NCI-H69 (cell line): ENCODE measurements at places on chromosomes 2 and 18.

DNA sequence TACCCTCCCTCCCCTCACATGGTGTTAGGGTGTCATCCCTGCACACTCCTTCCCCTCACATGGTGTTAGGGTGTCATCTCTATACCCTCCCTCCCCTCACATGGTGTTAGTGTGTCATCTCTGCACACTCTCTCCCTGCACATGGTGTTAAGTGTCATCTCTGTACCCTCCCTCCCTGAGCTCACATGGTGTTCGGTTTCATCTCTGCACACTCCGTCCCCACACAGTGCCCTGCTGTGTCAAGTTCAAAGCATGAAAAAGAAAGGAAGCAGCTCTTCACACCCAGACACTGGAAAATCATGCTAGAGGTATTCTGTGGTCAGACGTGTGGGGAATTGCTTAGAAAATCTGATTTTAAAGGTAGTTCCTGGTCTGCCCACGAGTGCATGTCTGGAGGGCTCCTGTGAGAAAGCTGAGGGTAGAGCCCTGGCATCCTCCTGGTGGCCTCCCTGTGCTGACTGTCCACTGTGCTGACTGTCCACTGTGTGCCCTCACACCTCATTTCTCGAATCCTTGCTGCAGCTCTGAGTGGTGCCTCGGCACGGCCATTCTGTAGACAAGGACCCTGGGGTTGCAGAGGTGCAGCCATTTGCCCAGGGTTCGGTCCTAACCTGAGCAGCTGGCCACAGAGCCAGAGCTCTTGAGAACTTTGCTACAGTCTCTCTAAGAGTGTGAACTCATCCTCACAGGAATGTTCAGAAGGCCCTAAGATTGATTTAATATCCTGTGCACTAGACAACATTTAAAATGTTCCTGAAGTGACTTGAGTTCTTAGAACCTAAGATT, 69.1 kb upstream of the NFATC1 start:
- DNase-seq: peak; percentile 22

- DNase-seq: no peak
Observed at GRCh38 chr2:172437419-172438341, 10.3 kb downstream of the ITGA6 start.

GRCh38 chr18:59744271-59744721, 47.1 kb upstream of the CCBE1 start:
- no peak for DNase-seq

- DNase-seq: no peak
Observed at GRCh38 chr18:42784632-42785031, 330.9 kb downstream of the RIT2 start.

DNA sequence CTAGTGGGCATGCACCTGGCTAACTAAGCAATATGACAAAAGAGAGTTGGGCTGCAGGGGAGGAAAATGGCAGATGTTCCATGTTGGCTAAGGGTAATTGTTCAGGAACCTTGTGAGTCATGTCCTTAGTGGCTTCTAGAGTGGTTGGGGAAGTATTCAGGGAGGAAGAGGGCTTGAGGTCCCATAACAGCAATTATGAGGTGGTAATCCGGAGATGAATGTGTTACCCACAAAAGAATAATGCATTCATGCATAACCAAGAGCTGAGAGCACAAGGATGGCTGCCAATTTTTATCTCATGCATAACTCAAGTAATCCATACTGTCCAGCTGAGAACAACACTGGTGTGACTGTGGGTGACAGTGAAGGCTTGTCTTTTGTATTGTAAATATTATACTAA, 42.9 kb downstream of the TMEFF2 start:
- peak; percentile 57 for DNase-seq

DNA sequence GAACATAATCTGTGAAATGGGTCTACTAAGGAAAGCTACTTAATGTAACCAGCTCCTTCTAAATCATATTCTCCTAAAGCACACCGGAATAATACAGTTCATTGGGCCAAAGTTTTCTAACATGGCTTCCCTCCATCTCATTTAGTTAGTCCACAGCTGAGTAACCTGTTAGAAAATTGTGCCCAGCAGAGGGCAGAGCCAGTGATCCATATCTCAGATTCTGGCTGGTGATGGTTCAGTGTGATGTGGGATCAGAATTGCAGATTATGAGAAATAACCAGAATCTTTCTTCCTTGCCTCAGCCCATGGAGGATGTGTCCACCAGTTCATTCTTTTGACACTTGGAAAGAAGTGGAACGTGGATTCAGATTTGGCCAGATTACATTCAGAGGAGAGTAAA, 9.4 kb upstream of the CTLA4 start:
- DNase-seq: no peak

GRCh38 chr2:168583710-168584521, 127.8 kb downstream of the CERS6 start:
- peak; percentile 65 for DNase-seq

GRCh38 chr2:119673796-119674195, 5.2 kb upstream of the TMEM177 start:
- no peak for DNase-seq

- DNase-seq: no peak
Observed at GRCh38 chr2:240655931-240656886, 26.5 kb downstream of the AQP12B start.

DNA sequence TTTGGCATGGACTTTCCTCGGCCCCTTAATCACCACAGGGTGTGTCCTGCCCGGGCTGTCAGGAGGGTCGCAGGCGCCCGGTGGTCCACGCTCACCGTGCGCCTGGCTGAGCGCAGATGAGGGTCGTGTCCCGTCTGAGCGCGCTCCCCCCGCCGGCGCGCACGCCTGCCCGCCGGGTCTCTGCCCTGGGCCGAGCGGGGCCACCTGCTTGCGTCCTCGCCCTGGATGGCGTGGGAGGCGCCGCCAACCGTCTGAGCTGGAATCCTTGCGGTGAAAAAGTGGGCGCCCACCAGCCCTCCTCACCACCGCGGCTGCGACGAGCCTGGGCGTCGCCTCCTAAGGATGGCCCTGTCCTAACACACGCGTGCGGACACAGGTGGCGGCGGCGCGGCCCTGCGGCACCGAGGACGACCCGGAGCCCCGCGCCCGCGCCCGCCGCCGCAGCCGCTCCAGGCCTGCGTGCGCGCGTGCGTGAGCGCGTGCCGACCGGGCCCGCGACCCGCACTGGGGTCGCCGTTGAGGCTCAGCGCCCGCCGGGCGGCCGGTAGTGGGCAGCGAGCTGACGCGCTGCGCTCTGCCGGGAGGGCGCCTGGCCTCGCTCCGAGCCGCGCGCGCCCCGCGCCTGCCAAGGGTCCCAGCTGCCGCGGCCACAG, 126.6 kb downstream of the ARHGEF4 start:
- DNase-seq: peak; percentile 20

DNA sequence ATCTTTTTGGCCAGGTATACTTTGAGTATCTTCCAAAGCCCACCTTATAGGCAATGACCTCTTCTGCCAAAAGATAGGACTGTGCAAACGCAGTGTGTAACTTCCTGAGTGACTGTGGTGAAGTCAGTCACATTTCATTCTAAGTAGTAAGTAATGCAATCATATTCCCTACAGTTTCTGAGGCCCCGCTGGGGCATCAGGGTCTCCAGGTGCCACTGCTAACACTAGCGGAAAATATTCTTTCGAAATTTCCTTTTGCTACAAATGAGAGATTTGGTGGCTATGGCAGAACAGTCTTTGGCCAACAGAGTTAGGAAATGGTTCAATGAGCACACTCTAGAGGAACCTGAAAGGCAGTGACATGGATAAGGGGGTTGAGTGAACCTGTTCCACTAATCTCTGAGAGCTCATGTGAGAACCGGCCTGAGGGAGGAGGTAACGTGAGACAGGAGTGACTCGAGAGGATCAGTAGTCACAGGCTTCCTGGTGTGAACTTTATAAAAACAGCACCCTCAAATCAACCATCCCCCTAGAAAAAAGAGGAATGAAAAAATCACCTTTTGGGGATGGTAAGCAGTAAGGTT, 102.6 kb upstream of the LPIN2 start:
- peak; percentile 15 for DNase-seq

- peak; percentile 67 for DNase-seq
Observed at GRCh38 chr2:175690113-175690837, 311.8 kb downstream of the LNPK start.

DNA sequence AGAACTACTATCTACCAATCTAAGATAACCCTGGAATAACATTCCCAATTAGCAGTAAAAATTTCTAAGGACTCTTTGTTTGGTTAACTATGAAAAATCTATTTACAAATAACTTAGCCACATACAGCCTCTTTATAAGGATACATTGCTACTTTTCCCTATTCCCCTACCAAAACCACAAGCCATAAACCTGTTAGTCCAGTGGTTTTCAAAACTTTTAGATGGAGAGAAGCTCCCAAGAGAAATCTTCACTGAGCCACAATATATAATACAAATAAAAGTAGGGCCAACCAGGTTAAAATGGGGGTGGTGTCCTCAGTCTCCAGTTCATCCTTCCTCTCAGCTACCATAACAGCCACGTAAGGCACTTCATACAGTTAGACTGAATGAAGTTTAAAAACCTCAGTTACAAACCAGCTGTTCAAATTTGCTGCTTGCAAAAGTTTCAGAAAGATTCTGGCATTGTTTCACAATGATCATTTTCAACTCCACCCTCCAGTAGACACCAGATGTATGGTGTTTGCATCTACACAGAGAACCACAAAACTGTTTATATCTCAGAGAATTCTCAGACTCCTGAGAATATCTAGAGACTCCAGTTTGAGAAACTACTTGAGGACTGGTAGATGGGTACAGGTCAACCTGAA, 26.0 kb downstream of the SOS1 start:
- DNase-seq: no peak

- peak; percentile 31 for DNase-seq
Observed at GRCh38 chr2:8884812-8885211, 47.4 kb upstream of the KIDINS220 start.

DNA sequence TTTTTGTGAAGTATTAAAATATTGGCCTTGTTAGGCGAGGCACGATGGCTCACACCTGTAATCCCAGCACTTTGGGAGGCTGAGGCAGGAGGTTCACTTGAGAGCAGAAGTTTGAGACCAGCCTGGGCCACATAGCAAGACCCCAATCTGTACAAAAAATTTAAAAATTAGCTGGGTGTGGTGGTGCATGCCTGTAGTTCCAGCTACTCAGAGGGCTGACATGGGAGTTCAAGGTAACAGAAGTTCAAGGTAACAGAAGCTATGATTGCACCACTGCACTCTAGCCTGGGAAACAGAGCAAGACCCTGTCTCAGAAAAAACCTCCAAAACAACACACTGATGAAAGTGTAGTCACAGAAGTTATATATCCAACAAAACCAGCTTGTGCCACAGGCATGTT, 39.8 kb downstream of the IMPA2 start:
- DNase-seq: no peak

DNA sequence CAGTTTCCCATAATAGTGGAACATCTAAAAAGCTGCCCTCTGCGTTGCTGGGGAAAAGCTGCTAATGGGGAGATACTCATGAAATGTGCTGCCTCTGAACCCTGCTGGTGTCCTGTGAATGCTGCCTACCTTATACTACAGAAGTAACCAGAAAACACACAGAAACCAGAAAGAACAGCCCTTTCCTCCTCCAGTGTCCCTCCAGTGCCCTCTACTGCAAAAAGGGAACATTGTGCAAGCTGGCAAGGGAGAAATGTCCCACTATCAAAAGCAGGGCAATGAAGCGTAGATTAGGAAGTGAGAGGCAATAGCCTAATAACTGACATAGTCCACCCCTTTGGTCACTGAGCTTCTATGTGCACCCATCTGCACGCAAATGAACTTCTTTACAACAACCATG, 162.7 kb upstream of the ETAA1 start:
- peak; percentile 77 for DNase-seq

- DNase-seq: peak; percentile 66
Observed at GRCh38 chr2:233867993-233868532, at the start of gene MSL3B. Gene MSL3B, minus strand, starts transcription at chr2:233868386.

- peak; percentile 62 for DNase-seq
Observed at GRCh38 chr18:59357928-59358327, 1.1 kb downstream of the LMAN1 start.

DNA sequence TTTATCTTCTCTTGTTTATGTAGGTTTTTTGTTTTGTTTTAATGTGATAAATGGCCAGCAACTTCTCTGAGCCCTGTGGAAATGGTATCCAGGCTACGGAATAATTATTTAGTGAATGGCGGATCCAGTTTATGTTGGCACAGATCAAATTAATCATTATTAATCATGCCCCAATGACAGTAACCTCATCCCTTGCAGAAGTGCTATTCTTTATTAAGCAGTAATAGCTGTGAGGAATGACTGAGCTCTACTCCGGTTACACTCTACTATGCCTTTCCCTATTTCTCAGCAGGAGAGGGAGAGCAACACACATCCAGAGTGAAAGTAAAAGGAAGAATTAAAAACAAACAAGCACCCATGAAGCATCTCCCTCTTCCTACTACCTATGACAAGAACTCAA, 84.8 kb downstream of the SETBP1 start:
- peak; percentile 52 for DNase-seq

DNA sequence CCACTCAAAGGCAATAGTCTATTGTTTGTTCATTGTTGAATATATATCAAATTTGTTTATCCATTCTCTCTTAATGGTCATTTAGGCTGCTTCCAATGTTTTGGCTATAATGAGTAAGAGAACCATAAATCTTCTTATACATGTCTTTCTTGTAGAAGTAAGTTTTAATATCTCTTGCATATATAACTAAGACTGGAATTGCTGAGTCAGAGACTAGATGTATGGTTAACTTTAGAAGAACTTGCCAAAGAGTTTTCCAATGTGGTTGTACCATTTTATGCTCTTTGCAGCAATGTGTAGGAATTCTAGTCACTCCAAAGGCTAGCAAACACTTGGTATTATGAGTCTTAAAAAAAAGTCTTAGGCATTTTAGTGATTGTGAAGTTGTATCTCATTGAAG, 610.0 kb upstream of the GCFC2 start:
- no peak for DNase-seq

DNA sequence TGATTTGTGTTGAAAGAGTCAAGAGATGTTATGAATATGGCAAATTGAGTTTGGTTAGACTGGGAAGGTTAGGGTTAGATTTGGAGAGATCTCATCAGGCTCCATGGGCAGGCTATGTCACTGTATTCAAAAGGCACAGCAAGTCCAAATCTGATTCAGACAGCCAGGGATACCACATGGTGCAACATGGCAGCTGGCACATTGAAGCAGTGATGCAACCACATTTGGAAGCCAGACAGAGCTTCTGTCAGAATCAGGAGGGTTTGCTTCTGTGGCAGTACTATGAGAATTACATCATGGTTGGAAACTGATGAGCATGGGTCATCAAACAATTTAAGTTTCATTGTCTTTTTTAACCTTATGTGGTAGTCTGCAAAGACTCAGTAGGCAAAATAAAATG, 772.2 kb downstream of the SUCLG1 start:
- DNase-seq: no peak

GRCh38 chr2:164073101-164074074, 337.6 kb upstream of the FIGN start:
- no peak for DNase-seq

GRCh38 chr2:142515493-142515892, 362.0 kb upstream of the KYNU start:
- peak; percentile 1 for DNase-seq

- DNase-seq: no peak
Observed at GRCh38 chr2:3405876-3406275, 26.4 kb downstream of the TRAPPC12 start.

DNA sequence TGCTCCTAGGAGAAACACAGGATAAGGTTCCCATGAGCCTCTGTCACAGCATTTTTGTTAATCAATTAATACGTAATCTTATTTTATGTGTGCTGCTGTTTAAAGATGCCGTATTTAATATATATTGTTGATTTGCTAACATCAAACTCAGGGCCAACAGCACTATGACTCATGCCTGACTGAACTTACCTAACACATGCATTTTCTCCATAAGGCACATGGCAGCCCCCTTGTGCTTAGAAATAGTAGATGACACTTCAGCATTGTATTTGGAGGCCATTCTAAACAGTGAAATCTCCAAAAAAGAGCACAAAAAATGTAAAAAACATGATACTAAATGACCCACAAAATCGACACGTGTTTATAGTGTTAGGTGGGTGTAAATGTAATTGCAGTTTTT, 314.8 kb downstream of the MYCN start:
- DNase-seq: no peak
